ENCODE measurements at places on chromosomes 2 and 18. TPM values are rescaled to one million over a fixed set of nuclear protein-coding genes. Genes with fewer than 3 reads are reported as not detected.

EPB41L3 gene
- 1.4 TPM for total RNA-seq

TYMS gene
- not detected for total RNA-seq

ONECUT2 gene
- total RNA-seq = not detected

DLX1 gene
- total RNA-seq = not detected

CRYBA2 gene
- total RNA-seq = not detected

CARF gene
- 26.5 TPM for total RNA-seq

TRPM8 gene
- not detected for total RNA-seq

TSGA10 gene
- 32.1 TPM for total RNA-seq

MATN3 gene
- total RNA-seq = not detected

ANKRD30B gene
- not detected for total RNA-seq

KCNIP3 gene
- total RNA-seq = not detected

VWC2L gene
- total RNA-seq = not detected

DSEL gene
- total RNA-seq = 2.5 TPM

MCEE gene
- total RNA-seq = 21.2 TPM

CD28 gene
- 133 TPM for total RNA-seq

GNAL gene
- 1.1 TPM for total RNA-seq

SCN3A gene
- total RNA-seq = 0.26 TPM

ITGA4 gene
- total RNA-seq = 210 TPM

ANKRD53 gene
- 1.6 TPM for total RNA-seq

IL1R2 gene
- total RNA-seq = not detected

EML6 gene
- total RNA-seq = 3.3 TPM

CIB4 gene
- not detected for total RNA-seq

PPM1B gene
- total RNA-seq = 76.7 TPM

LIMS3 gene
- total RNA-seq = 0.23 TPM

ATAD2B gene
- 41.4 TPM for total RNA-seq

TMEM169 gene
- total RNA-seq = 2.6 TPM

ARHGAP28 gene
- total RNA-seq = not detected

RAX gene
- total RNA-seq = not detected

OSBPL1A gene
- total RNA-seq = 2.4 TPM

FN1 gene
- total RNA-seq = not detected

ADCYAP1 gene
- not detected for total RNA-seq

CNOT9 gene
- 55.0 TPM for total RNA-seq

TMEM247 gene
- total RNA-seq = not detected

LAMA3 gene
- total RNA-seq = not detected

PROKR1 gene
- not detected for total RNA-seq

ARHGAP15 gene
- total RNA-seq = 134 TPM

REEP1 gene
- total RNA-seq = not detected

STEAP3 gene
- not detected for total RNA-seq

DIPK1C gene
- 0.13 TPM for total RNA-seq

SLC19A3 gene
- not detected for total RNA-seq

TANC1 gene
- 0.13 TPM for total RNA-seq

CTAGE1 gene
- not detected for total RNA-seq

PCARE gene
- total RNA-seq = not detected

MAP3K19 gene
- not detected for total RNA-seq

PID1 gene
- total RNA-seq = not detected

PRSS56 gene
- total RNA-seq = not detected

DLGAP1 gene
- total RNA-seq = not detected

CHRNG gene
- not detected for total RNA-seq

Data from naive thymus-derived CD8-positive, alpha-beta T cell (primary cell).